ENCODE measurements at places on chromosomes 6 and 20.

- DNase-seq: no peak
These were observed 39.3 kb downstream of the DACT2 start for GRCh38 chr6:168280020-168280898.

DNA sequence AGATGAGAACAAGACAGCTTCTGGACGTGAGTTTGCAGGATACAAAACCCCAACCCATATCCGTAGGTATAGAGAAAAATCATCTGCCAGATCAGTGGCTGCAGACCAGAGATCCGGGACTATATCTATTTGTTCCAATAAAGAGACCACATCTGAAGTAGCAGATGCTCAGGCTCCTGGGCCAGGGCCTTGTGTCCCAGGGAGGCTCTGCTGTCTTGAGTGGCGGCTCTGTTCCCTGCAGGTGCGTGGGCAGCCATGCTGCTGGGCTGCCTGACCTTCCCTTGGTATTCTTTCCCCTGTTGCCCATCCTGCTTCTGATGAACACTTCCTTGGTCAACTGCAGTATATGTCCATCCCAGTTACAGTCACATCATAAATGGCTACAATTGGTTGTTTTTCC lies 34.9 kb downstream of the ERMARD start:
- no peak for DNase-seq

DNA sequence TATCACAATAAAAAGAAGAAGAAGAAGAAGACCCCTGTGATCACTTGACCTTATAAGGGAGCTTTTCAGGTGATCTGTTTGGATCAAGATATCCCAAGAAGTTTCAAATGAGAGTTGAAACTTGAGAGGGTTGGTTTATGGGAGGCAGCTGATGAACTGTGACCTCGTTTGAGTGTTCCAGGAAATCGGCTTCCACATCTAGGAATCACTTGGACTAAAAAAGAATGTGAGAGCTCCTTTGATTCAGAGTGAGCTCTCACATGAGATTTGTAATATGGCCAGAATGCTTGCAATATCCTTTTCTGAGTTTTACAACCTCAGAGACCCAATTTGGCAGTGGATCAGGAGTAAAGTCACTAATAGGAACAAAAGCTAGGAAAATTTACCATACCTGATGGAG lies 228.1 kb downstream of the ATXN1 start:
- no peak for DNase-seq

DNA sequence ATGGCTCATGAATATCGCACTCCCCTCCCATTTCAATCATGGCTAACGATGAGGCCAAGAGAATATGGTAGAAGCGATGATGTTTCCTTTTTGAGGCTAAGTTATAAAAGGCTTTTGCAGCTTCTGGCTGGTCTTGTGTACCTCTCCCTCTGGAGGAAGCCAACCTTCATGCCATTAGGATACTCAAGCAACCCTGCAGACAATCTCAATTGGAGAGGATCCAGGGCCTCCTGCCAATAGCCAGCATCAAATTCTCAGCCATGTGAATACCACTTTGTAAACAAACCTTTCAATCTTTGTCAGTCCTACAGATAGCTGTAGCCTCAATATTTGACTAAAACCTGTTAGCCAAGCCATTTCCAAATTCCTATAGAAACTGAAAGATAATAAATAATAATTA lies 738.4 kb downstream of the KIF16B start:
- no peak for DNase-seq

DNA sequence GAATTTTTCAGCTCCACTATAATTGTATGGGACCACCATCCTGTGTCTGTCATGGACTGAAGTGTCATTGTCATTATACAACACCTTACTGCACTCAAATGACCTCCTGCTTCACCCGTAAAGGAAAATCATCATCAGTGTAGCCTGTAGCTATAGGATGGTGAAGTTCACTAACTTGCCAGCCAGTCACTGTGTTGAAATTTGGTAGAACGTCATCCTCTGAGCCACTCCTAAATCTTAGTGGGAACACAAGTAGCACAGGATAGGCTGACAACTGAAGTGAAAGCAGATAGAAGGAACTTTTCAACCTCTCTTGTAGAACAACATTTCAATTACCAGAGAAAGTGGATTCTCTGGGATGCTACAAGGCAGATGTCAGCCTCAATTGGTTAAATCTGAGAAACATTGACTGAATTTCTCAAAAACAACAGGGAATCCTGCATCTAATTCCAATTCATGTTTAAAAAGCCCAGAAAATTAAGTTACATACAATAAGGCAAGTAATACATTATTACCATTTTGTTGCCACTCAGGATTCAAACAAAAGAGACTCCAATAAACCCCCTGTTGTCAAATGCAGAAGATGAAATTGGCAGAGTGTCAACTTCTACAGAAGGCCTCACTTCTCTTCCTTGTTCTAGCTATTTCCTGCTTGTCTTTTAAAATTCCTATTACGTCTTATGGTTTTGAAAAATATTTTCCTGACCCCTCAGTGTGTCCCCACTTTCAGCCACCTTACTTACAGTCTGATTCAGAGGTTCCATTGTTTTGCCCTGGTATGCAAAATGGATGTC lies 647.9 kb upstream of the AGPAT4 start:
- DNase-seq: no peak

GRCh38 chr6:165834613-165835259 lies 171.7 kb upstream of the PDE10A start:
- DNase-seq: no peak

DNA sequence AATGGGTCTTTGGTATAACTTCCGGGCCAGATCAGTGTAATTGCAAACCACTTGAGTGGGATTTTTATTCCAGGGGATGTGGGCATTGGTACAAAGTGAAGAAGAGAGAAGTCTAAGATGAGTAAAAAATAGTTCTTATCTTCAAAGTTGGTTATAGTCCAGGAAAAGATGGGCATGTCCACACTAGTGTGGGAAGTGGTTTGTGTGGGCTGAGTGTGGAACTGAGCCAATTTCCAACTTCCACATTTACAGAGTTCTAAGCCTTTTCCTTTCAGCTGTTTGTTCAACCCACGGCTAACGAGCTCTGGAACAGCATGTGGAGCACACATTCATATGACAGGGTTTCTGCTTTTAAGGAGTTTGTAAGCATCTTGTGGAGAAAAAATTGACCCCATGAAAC lies 72.3 kb upstream of the IFNGR1 start:
- DNase-seq: peak; percentile 83
